GM12864 (cell line): ENCODE measurements at places on chromosomes 12 and 14.

DNA sequence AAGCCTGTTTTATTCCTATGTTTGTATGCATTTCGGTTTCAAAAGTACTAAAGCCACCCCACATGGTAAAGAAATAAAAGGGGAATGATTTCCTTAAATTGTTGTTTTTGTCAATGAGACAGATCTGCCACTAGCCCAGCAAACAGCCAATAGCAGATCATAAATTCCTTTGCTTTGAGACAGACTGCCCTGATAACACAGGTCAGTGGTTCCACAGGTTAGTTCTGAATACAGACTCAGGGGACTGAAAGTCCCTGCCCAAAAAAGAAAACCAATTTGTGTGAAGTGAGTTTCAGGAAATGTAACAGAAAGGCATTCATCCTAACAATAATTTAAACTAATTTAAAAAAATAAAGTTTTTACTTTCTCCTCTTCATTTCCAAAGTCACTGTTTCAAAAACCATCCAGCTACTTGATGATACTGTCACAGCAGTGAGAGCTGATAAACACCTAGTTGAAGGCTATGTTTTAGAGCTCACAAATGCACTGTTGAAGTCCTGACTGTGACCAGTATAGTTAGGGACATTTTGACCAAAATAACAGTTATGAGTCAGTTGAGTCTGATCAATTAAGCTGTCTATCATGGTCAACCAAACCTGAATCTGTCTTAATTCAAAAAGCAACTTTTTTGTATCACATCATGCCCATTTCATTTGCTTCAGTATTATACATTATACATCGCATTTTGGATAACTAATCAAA lies 77.7 kb downstream of the LGR5 start:
- DNase-seq: no peak

GRCh38 chr12:81270385-81270784 lies 192.5 kb downstream of the ACSS3 start:
- no peak for DNase-seq

DNA sequence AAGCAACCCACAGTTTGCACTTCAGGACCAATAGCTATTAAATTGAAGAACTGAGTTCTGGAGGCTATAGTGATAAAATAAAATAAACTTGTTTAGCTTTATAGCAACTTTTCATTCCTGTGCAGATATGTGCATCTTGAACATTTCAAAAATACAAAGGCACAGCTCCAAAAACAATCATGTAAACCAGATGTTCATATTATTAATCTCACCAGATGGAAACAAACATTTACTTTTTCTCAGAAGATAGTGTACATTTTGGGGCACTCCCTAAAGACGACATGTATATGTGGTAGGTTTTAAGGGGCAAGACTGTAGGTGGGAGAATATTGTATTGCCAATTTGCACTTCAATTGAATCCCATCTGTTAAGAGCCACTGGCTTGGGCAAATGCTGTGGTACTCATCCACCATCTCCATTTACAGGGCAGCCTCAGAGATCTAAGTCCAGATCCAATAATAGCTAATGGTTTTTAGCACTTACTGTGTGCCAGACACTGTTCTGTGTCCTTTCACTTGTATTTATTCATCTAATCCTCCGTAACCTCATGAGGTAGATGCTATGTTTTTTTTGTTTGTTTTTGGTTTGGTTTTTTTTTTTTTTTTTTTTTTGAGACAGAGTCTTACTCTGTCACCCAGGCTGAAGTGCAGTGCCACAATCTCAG lies 49.1 kb downstream of the PTGER2 start:
- DNase-seq: no peak

DNA sequence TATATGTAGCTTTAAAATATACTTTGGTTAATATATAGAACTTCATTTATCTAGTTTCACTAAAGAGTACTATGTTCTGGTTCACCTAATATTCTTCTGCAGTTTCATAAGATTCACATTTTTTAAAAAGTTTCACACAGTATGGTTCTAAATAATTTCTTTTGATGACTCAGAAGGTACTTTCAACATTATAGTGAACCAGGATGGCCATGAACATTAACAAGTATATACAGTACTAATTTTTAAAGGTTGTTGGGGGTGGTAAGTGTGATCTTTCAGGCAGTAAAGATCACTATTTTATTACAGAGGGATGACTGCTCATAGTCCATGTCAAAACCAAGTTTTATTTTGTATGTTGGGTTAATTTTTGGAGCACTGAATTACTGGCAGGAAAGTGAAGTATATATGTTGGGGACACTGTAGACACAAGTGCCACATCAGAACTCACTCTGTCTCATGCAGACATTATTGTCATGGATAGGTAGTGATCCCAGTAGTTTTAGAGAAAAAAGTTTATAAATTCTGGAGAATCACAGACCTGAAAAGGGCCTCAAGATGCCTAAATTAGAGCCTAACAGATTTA lies 60.0 kb downstream of the DCAF5 start:
- DNase-seq: no peak

- no peak for DNase-seq
Observed at GRCh38 chr12:117071009-117071408, 28.2 kb downstream of the TESC start.

DNA sequence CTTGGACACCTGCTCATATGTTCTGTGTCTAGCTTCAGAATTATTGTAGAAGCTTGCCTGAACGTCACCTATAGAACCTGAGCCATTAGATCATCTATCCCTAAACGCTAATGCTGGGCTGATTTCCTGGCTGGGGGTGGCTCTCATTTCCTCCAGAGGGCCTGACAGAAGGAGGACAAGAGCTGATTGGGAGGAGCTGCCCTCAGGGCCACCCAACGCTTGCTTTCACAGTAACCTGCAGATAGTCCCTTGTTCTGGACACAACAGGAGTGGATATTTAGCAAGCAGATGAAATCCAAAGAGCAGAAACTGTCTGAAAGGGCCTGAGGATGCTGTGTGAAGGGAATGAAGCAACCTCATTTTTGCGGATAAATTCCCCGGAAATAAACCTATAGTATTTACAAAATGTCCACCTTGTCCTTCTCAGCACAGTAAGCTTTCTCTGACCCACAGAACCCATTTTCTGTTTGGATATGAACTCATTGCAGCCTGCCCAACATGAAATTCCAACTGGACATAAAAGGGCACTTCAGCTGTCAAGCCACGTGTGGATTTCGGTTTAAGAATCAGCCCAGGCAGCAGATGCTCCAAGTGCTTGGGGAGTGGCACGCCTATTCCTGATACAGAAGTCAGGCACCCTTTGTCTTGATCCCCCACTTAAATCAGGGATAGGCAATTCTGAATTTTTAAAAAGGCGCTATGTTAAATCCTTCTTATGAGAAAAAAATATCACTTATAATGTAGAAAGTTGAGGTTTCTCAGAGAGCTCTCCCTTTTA lies 32.8 kb upstream of the TUBA1C start:
- DNase-seq: no peak
